ENCODE measurements at places on chromosomes 11 and 22.

GRCh38 chr11:126930091-126930841, 70.3 kb downstream of the KIRREL3 start:
- no peak for DNase-seq

- no peak for DNase-seq
These were observed 4.9 kb upstream of the PLXNB2 start for GRCh38 chr22:50312371-50312770.

GRCh38 chr11:88318017-88318416, 19.5 kb downstream of the CTSC start:
- no peak for DNase-seq

DNA sequence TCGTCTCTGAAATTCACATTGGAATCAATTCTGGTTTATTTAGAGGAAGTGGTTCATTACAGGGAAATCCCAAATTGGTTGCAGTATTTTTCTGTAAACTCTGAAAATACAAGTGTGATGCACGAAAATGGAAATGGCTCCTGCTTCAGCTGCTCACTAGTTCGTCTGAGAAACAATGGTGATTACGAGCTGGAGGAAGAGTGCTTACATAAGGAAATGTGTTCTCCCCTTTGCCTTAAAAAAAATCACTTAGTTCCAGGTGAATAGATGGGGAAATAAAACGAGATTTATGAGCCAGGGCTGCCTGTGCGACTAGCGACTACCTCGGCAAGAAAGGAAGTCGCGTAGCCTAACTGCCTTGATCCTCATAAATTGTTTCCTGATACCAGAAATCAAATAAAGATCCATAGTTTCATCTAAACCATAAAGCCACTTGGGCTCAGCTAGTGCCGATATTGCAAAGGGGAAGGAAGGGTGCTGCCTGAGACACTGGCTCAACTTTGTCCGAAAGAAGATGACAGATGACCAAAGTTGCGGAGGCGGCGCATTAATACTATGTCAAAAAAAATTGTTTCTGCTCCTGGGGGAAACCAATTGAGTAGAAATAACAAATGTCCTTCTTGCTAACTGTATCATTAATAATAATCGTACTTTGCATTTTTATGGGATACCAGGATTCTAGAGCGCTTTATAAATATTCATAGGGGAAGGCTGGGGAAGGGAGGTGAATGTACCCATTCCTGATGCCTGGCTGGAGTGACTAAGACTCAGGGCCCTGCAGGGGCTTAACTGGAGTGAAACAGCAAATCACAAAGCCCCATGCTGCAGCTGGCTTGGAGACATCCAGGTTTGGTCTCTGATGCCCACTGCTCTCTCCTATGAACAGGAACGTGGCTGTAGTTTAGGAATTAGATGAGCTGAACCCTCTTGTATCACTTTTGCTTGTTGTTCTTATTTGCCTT, 185.7 kb downstream of the BLID start:
- no peak for DNase-seq

- no peak for DNase-seq
These were observed 25.9 kb downstream of the GRAP2 start for GRCh38 chr22:39926753-39927152.

DNA sequence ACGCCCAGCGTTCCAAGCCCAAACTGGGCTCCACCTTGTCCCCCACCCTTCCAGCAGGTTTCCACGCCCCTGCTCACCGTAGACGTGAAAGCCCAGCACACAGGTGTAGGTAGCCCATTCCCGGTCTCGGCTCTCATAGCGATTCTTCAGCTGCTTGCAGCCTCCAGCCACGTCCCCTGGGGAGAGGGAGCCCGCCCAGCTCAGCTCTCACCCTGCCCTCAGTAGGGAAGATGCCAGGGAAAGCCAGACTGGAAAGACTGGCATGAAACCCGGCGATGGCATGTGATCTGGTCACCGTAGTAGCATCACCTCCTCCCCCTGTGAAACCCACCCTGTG, 1.4 kb upstream of the MTA2 start:
- DNase-seq, result peak; percentile 39

DNA sequence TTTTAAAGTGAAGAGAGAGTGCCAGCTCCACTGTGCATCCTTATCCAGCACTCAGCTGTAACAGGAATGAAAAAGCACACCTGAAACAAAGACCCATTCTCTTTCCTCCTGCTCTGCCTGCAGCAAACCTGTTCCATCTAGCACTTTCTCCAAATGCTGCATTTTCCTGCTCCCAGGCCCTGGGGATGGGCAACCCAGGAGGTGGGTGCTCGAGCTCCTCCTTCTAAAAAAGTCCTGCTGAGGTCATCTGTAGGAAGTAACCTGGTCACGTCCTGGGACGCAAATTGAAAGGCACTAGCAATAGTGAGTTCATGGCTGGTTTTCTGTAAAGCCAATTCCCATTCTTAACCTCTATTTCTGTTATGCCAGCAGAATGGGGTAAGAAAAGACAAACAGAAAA, 173.7 kb downstream of the MAML2 start:
- no peak for DNase-seq

DNA sequence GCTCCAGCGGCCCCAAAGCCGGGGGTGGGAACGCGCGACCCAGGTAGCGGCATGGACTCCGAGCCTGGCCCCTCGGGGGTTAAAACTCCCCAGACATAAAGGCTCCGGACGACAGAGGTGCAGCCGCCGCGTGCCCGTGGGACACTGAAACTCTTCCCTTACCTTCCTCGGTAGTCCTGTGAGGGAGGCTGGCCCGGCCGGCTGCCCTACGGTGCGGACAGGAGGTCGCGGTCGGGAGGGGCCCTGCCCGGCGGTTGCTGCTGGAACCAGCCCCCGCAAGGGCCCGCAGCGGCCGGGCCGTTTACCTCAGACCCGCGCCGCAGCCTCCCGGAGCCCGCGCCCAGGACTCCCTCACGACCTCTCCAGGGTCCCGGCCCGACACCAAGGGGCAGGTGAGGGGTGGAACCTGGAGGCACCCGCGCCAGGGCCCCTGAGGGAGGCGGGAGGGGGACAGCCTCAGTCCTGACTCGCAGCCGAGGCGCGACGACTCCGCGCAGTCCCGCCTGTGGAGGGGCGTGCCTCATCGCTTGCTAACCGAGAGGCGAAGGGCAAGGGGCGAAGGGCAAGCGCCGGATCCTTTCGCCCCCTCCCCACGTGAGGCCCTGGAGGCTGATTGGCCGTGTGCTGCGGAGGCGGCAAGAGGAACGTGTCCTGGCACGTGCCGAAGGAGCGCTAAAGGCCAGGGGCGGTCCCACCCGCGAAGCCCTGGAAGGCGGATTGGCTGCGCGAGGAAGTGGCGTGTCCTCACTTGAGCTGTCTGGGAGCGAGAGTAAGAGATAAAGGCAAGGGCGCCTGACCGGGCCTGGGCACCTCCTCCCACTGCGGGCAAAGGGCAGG, at the start of gene UPB1:
Gene UPB1, plus strand, starts transcription at position 805 of the 837 bp plus-strand sequence. CDS start 72 bp downstream, outside the sequence.
- no peak for DNase-seq

DNA sequence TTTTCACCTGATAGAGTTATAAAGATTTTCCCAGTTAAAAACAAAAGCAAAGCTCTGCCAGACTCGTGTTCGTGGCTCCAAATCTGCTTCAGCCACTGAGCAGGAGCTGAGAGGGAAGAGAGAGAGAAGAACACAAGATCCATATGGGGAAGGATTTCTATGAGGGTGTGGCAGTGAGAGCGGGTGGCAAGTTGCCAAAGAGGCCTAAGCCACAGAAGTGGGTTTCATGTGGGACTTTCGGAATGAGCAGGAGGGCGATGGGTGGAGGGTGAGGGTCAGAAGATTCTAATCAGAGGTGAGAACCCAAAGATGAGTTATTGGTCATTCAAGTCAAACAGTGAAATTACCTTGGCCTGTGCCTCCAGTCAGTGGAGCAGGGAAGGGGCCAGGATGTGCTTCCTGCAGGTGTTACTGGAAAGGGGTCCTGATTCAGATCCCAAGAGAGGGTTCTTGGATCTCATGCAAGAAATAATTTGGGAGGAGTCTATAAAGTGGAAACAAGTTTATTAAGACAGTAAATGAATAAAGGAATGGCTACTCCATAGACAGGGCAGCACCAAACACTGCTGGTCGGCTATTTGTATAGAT, 40.5 kb upstream of the TOP3B start:
- DNase-seq, result no peak

- no peak for DNase-seq
These were observed 71.4 kb downstream of the MTMR3 start for GRCh38 chr22:29954203-29954855.

DNA sequence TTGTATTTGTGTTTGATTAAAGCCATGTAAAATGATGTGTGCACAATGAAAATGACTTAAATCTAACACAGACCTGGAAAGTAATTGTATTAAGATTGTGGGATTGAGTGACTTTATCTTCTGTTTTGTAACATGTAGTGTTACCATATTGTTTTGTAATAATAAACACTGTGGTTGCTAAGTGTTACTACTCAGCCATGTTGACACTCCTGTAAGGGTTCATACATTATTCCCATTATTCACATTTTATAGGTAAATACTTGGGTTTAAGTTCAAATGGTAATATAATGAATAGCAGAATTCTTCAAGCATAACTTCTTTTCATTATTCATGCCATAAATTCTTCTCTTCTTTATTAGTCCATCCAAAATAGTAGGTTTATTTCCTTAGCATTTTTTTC, 69.0 kb downstream of the ZC3H12C start:
- DNase-seq, result no peak

DNA sequence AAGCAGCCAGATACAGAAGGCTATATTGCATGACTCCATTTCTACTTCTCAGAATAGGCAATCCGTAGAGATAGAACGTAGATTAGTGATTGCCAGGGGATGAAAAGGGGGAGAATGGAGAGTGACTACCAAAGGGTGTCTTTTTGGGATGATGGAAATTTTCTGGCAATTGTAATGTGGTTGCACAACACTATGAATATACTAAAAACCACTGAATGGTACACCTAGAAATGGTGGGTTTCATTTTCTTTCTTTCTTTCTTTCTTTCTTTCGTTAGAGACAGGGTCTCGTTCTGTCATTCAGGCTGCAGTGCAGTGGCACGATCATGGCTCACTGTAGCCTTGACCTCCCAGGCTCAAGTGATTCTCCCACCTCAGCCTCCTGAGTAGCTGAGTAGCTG, 54.4 kb downstream of the BID start:
- no peak for DNase-seq

- no peak for DNase-seq
These were observed 129.5 kb upstream of the E2F8 start for GRCh38 chr11:19370100-19370861.

DNA sequence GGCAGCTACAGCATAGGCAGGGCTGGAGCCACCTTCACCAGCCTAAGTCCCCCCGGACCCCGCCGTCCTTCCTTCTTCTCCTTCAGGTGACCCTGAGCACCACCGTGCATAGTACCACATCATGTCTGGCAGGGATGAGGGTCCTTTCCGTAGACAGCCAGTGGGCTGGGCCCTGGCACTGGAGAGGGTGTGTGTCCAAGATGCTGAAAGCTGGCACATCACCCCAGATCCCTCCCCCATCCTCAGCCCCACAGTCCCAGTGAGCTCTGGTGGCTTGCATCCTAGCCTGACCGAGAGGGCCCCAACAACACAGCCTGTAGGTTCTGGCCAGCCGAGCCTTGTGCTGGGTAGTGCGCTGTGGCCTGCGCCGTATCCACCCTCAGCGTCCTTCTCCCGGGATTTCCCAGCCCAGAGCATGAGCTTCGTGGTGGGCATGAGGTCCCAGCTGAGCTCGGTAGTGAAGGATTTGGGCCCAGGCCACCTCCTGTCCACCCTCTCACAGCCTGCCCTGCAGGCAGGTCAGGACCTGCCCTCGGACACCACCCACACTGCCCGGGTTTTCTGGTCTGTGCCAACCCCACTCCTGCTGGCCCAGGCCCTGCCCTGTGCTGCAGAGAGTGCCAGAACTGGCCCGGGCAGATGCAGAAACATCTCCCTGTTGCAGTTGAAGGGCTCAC, 1124.3 kb downstream of the BRD1 start:
- DNase-seq, result no peak

DNA sequence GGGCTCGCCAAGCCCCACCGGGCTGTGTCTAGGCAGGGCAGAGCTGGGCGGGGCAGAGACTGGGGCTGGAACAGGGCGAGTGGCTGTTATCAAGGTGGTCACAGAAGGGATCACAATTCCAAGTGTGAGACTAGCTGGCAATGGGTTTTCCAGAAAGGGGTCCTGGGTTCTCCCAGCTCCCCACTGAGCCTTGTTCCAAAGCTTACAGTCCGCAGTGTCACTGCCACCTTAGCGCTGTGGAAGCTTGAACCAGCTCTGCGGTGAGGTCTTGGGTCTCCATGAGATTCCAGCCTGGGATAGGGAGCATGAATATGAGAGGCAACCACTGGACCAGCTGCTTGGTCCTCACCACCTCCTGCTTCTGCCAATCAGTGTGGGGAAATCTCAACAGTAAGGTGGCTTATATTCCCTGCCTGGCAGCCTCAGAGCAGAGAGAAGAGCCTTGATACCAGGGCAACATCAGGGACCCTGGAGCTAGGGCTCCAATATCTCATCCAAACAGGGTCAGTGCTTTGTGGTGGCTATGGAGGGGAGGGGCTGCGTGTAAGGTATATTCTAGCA, 831 bp downstream of the CD44 start:
- no peak for DNase-seq

- no peak for DNase-seq
These were observed 109.4 kb downstream of the KCNQ1OT1 start for GRCh38 chr11:2590131-2590964.

- no peak for DNase-seq
These were observed 4.5 kb downstream of the RNH1 start for GRCh38 chr11:502288-503178.

DNA sequence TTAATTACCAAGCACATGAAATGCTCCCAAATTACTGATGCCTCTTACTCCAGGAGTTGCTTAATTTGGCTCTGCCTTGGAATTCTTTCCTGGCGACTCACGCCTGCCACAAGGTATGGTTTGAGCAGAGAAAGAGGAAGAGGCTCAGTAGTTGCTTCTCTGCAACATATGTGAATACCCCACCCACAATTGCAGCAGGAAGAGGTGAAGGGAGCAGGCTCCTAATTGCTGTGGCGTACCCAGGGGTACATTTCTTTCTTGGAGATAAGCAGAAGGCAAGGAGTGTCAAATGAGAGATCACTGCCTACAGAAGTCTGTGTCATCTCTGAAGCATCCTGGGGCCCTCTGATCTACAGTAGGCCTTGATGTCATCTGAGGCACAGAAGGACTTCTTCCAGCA, 10.6 kb upstream of the NNMT start:
- DNase-seq, result no peak

DNA sequence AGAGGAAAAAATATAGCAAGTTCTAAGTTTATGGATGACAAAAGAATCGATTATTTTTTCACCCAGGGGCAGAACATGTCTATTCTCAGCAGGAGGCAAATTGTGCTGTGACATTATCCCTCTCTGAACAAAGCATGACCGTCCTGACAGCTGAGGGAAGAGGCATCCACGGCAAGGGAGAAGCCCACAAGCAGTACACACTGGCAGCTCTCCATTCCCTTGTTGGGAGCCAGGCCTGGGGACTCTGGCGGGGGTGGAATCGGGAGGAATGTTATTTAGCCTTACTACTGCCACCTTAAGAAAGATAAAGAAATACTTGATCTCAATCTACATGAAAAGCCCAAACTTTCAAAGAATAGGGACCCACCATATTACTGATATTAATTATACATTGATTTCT, 3.4 kb downstream of the KIRREL3 start:
- DNase-seq, result no peak

- DNase-seq, result no peak
These were observed 132.8 kb downstream of the DDX10 start for GRCh38 chr11:108797578-108798100.

- no peak for DNase-seq
These were observed 9.9 kb downstream of the TTLL8 start for GRCh38 chr22:50048061-50048765.

- DNase-seq, result no peak
These were observed 52.0 kb downstream of the KCNJ1 start for GRCh38 chr11:128814856-128815705.

- DNase-seq, result no peak
These were observed 7.4 kb upstream of the EFCAB6 start for GRCh38 chr22:43819421-43819921.

- peak; percentile 57 for DNase-seq
These were observed 30.6 kb downstream of the KIRREL3 start for GRCh38 chr11:126969865-126970479.

All from Karpas-422 (cell line).